ENCODE measurements at places on chromosomes 2 and 18.
A peak's percentile ranks its signal among the peaks of the same experiment; 100 is the strongest.

DNA sequence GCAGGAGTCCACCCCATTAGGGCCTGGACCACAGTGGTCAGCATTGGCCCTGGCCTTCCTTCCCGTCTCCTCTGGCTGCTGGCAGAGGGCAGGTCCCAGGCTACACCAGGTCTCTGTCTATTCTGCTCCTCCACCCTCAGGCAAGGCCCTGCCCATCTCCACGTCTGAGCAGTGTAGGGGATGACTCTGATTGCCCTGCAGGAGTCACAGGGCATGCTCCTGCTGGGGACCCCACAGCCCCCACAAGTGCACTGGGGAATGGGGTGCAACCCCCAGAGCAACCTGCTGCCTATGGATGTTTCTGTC lies 40.0 kb downstream of the STK25 start:
- no peak for DNase-seq

DNA sequence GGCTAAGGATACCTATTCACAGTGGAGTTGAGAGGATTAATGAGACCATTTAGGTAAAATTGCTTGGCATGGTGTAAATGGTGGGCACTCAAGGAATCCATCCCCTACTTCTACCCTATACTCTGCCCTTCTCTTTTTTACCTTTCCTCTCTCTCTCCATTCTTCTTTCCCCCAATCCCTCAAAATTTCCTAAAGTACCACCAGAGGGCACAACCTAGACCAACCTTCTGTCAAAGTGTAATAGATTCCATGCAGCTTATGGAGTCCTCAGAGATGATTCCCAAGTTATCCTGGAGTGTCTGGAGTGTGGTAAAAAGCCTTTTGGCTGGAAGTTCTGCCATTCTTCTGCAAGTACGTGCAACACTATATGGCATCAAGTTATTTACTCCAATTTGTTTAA lies 33.0 kb upstream of the CCDC195 start:
- DNase-seq: no peak

GRCh38 chr2:134336921-134337320 lies 83.0 kb downstream of the MGAT5 start:
- DNase-seq: no peak

- no peak for DNase-seq
Observed at GRCh38 chr2:194705398-194705797, 951.6 kb upstream of the SLC39A10 start.

- DNase-seq: no peak
Observed at GRCh38 chr18:75109819-75110218, 99.1 kb downstream of the PTGR3 start.

- no peak for DNase-seq
Observed at GRCh38 chr2:120310136-120310535, 35.8 kb upstream of the INHBB start.

GRCh38 chr18:59196161-59196725 lies 23.7 kb upstream of the GRP start:
- no peak for DNase-seq

GRCh38 chr2:143907801-143908200 lies 612.1 kb downstream of the ZEB2 start:
- DNase-seq: no peak

DNA sequence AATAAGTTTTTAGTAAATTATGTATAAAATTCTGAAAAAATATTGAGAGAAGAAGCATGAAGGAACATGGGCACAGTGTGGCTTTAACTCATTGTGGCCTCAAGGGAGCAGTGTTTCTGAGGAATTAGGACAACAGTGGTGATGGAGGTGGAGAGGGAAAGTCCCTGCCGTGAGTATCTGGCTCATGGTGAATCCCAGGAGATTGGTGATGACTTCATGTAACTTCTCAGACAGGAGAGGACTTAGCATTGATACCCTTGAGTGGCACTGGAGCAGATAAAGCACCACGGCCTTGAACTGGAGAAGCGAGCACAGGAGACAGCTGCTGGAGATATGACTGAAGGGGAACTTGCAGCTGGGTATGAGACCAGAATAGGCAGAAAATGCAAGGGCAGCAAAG lies 35.0 kb upstream of the LRP1B start:
- DNase-seq: no peak

DNA sequence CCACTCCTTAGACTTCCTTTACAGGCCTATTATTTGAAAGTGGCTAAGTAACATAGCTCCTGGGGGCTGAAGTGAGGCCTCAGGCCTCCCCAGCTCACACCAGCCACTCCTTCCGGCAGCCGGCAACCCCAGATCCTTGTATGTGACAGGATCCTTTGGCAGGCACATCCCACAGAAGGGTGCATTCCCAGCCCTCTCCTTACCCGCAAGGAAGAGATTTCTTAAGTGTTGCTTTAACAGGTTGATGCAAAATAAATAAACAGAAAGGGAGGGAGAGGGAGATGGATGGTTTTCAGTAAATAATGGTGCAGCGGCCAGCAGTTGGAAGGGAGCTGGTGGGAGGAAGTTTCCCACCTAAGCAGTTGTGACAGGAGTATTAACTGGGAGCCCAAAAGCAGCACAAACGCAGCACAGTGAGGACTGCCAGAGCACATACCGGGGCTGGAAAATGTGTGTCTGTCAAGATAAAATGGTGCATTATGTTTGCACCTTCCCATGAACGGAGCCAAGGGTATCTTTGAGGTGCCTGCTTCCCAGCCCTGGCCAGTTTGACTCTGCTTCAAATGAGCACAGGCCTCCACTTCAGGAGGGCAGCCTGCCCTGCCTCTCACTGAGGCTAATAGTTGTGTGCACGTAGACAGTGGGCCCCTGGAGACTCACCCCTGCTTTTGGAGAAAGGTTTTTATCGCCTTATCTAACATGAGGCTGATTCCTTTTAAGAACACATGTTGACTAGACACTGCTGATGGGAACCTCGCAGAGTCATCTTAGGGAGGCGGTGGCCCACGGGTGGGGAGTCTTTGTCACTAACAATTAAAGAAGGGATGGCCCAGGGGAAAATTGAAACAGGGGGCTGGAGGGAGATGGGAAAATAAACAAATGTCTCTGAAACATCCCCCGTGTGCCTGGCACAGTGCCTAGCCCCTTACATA lies 32.8 kb downstream of the NRP2 start:
- DNase-seq: no peak

- DNase-seq: no peak
Observed at GRCh38 chr2:3601561-3602271, 6.8 kb downstream of the COLEC11 start.

DNA sequence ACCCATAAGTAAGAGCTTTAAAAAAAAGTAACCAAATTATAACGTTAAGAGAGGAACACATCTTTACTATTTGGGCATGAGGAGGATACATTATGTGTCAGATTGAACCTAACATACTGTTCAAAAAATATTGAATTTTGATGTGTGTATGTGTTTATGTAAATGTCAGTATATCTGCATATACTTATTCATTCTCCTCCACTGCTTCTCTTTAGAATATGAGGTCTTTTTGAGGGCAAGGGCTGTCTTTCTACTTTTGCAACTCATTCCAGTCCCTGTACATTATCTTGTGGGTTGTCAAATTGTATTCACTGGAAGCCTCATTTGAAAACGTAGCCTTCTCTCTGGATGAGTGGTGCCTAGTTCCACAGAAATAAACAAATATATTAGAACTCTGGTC lies 509.4 kb upstream of the HNMT start:
- no peak for DNase-seq

- no peak for DNase-seq
Observed at GRCh38 chr18:65746936-65747335, 3.9 kb upstream of the CDH7 start.

GRCh38 chr18:76687304-76687962 lies 134.9 kb upstream of the ZNF236 start:
- DNase-seq: peak; percentile 7

All from stimulated activated CD4-positive, alpha-beta T cell treated with anti-CD3 and anti-CD28 coated beads, Interleukin-12 subunit alpha, Interleukin-12 subunit beta, amount 100 ng/mL, for 4 hours (primary cell).